HFF-Myc (cell line): ENCODE measurements at places on chromosomes 2 and 18.

DNA sequence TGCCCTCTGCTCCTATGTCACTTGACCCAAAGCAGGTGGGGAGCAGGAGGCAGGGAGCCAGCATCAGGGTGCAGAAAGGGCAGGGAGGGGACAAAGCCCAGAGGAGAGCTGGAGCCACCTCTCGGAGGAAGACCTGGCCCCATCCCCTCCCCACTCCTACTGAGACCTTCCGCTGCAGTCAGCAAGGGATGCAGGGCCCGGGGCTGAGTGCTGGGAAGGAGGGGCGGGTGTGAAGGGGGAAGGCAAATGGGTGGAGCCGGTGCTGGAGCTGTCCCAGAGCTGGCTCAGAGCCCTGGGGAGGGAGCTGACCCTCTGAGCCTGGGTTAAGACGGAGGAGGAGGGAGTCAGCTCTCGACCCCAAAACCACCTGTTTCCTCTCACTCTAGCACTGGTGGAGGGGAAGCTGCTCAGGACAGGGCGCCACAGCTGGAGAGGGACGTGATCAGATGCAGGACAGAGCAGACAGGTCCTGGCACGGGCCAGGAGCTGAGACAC lies 33.8 kb downstream of the HS1BP3 start:
- DNase-seq: no peak

DNA sequence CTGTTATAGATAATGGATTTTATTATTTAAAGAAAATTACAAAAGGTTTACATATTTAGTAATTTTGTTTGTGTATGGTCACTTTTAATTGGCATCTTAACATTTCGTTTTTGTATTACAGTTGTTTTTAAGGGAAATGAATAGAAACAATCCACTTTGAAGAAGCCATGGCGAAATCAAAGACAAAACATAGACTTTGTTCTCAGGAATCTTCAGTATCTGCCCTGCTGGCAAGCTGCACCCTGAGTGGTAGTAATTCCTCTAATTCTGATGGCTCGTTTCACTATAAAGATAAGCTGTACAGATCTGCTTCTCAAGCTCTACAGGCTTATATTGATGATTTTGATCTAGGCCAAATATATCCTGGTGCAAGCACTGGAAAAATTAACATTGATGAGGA lies 2.7 kb downstream of the C18orf54 start:
- DNase-seq: no peak

GRCh38 chr2:154616659-154617058 lies 81.8 kb upstream of the KCNJ3 start:
- no peak for DNase-seq

DNA sequence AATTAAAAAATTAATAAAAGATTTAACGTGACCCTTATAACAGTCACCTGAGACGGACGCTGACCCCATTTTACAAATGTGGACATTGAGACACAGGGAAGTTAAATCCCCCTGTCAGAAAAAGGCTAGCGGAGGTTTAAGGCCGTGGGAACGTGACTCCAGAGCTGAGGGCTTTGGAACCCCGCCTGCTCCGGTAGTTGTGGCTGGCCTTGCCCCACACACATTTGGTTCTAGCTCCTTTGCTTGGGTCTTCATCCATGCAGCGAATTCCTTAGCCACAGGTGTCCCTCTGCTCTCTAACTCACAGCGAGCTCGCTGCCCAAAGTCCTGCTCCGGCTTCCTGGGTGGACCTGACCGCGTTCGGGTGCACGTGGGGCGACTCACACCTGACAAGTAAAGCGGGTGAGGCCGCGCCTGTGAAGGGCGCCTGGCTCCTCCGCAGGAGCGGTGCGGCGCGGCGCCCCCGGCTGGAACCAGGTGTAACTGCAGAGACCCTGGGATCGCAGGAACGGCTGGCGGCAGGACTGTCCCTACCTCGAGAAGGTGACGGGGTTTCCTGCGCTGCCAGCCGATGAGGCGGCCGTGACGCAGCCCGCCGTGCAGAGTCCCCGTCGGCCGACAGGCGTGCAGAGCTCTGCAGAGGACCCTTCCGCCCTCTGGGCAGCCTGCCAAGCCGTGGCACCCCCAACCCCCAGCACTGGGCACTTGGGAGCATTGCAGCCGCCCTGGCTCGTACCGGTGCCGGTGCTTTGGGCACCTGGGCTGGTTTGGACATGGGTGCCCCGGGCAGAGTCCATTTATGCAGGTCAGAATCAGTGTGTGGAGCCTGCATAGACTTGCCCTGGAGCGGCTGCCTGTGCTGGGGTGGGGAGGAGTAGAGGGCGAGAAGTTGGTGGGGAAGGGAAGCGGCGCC lies 2.4 kb upstream of the PROC start:
- DNase-seq: no peak

GRCh38 chr2:224591220-224591619 lies 6.1 kb upstream of the CUL3 start:
- DNase-seq: no peak

- peak; percentile 61 for DNase-seq
These were observed 184.3 kb downstream of the GULP1 start for GRCh38 chr2:188475945-188476344.

DNA sequence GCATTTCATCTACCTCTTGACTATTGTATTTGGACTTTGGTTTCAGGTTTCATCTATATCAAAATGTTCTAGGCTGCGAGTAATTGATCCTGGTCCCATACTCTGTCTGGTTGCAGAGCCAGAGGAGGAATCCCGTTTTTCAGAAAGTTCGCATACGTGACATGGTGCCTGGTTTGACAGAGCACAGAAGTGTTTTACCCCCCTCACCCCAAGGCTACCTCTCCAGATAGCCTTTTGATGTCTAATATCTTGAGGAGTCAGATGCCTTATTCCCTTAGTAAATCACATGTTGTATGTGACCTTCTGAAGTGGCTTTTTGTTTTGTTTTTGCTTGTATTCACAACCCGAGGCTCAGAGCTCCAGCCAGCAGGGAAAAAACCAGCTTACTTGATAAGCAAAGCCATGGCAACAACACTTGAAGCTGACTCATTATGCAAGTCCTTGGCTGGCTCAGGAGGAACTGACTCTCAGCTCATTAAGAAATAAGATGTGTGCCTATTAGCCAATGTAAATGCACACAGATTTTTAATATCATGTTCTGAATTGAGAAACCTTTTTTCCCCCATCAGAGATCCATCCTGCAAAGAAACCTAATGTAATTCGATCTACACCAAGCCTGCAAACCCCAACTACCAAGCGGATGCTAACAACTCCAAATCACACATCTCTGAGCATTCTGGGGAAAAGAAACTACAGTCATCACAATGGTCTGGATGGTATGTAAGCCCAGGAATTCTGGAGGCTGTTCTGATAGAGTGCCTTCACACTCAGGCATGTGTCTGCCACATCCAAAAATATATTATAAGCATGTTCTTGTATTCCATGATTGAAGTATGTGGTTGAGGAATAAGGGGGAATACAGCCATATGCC lies 41.4 kb downstream of the OXER1 start:
- peak; percentile 25 for DNase-seq

- peak; percentile 24 for DNase-seq
These were observed 12.4 kb upstream of the CCDC88A start for GRCh38 chr2:55431982-55432627.

DNA sequence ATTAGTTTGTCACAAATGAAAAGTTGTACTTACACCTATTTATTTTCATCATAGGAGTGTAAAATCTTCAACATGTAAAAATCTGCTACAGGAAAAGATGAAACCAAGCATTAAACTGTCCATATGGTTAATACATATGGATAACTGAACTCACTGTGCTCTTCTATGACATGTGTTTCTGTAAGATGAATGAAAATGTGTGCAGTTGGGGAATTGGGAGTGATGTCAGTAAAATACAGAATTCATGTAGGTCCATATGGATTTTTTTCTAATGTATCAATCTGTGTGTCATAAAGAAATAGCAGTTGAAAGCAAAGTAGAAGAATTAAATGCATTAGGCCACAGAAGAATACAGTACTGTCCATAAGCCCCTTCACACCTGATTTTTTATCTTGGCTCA lies 178.4 kb upstream of the COL3A1 start:
- DNase-seq: no peak

DNA sequence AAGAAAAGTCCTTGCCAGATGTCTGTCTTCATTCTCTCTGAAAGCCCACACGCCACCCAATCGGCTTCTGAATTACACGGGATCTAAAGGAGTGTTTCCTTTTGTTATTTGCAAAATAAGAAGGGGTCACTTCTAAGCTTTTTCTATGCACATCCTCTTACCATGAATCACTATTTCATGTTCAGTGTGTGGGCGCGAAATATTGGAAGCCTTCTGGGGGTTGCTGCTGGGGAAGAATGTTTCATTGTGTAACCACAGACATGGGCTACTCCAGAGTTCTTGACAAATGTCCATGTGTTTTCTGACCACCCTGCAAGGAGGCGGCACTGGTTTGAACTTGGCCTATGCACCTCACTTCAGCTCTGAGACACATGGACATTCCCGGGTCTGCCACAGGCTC lies 133.6 kb upstream of the APCDD1 start:
- DNase-seq: no peak

- DNase-seq: no peak
These were observed 55.2 kb downstream of the SH3BP4 start for GRCh38 chr2:235006986-235007385.

- DNase-seq: no peak
These were observed 398.5 kb upstream of the NRP2 start for GRCh38 chr2:205283736-205284270.

DNA sequence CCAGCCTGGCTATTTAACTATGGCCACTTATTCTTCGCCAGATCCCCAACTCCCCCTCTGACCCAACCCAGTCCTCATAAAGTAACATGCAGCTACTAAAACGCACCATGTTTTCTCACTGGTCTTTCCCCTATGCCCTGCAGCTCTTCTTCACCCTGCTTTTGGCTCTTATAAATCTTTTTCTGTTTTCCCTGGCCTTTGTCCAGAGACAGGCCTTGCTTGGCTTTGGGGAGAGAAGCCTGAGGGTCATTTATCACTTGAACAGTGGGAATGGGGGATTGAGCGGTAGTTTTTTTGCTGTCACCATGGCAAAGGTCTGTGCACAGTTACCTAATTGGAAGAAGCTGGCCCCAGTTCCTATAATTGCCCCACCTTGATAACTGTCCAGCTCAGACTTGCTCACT lies 202.9 kb upstream of the NT5C1B start:
- no peak for DNase-seq

- DNase-seq: no peak
These were observed 160.5 kb upstream of the STK17B start for GRCh38 chr2:196331851-196332250.

GRCh38 chr18:9526458-9526857 lies 51.1 kb downstream of the RALBP1 start:
- no peak for DNase-seq

DNA sequence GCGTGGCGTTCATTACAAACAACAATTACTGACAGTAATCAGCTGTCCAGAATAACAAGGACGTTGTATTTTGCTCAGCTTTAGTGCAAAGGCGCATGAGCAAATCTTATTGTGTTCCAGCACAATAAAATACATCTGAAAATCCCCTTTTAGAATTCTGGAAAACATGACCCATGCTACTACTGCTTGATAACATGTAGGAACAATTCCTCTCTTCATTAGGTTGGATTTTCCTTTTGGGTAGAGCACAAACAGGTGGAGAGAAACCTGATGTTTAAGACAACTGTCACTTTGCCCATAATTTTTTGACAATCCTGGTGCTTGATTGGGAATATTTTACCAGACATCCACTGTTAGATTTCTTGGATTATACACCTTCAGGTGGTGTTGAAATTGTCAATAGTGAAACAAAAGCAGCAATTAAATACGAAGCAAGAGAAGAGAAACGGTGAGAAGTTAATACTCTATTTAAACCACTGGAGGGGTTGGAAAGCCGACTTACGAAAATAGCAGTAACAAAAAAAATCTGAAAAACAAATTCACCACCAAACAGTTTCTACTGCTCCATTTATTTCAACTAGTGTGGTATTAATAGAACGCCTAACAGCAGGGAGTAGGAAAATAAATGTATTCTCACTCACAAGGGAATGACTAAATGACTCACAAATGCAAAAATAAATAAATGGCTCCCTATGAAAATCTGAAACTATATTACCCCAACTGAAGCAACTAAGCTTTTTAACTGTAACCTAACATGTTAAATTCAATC lies 102.7 kb downstream of the CPO start:
- no peak for DNase-seq

- DNase-seq: no peak
These were observed 1.5 kb upstream of the TRABD2A start for GRCh38 chr2:84882414-84882738.

- DNase-seq: no peak
These were observed 154.9 kb downstream of the NDUFA10 start for GRCh38 chr2:239870276-239870675.

GRCh38 chr2:215355801-215356200 lies 43.9 kb downstream of the ATIC start:
- DNase-seq: no peak

- DNase-seq: no peak
These were observed 8.1 kb downstream of the NBEAL1 start for GRCh38 chr2:203022751-203023150.

DNA sequence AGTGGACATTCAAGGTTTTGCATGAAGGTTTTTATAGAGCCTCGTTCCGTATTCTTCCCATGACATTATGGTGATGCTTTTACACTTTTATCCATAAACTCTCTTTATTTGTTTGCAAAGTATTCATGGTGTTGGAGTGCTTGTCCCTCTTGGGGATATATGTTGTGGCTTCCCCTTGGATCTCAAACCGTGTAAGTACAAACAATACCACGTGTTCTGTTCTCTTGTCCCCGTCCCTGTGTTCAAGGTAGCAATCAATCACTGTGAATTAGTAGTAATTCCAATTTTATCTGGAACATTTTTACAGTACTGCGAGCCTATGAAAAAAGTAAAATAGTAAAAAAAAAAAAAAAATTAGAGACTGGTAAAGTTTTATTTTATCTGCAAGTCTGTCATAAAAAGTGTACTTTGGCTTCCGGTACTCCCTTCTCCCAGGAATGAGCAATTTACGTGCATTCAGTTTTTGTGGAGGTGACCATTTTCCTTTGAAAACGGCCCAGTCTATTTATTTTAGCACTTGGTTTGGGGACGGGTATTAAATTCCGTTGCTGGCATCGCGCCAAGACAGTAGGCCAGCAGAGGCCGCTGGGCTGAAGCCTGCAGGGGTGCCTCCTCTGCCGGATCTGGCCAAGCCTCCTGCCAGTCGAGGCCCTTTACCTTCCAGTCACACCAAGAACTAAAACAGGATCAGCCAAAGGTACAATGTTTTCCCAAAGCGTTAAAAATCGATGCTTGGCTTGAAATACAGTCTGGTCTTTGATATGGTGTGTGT lies 175.7 kb downstream of the SOCS6 start:
- no peak for DNase-seq

- no peak for DNase-seq
These were observed 88.7 kb downstream of the ADAM23 start for GRCh38 chr2:206531996-206532543.

DNA sequence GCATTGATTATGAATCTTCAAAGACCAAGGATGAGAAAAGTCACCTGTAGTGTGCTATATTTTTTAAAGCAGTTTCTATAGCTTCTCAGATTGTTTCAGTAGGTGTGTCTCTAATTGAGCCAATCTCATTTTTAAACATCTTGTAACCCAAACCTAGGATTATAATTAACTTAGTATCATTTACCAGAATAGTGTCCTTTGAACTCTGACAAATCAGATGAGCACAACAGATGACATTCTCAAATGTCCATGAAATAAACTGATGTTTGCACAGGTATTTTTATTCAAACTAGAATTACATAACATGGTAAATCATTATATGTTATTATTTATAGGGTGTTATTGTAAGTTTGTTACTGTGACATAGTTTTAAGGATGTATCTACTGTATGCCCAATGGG lies 126.1 kb upstream of the MAP3K20 start:
- DNase-seq: no peak
